ENCODE measurements at places on chromosomes 7 and 10.

DNA sequence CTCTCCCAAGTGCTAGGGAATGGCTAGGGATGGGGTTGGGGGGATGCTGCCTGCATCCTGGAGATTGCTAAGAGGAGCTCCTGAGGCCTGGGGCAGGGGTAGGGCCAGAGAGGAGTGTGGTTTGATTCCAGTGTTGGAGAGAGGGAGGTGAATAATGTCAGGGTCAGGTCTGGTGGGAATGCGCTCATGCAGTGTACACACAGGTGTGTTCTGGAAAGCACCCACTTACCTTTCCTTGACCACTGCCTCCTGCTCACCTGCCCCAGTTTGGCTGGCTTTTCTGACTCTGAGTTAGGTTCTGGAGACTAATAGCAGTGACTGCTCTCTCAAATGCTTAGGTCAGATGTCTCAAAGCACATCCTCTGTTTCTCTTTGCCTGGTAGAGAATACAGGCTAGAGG, 135.4 kb upstream of the BMPER start:
- no peak for DNase-seq

DNA sequence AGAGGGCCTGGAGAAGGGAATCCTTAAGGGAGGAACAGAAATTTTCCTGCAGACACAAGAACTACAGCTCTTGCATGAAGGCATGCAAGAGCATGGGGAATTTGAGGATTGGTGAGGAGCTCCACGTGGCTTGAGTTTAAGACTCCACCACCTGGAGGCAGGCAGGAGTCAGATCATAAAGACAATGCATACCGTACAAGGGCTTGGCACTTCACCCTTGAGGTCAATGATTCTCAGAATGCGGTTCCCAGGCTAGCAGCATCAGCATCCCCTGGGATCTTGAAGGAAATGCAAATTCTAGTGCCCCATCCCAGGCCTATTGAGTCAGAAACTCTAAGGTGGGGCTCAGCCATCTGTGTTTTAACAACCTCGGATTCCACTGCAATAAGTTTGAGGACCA, 143.8 kb downstream of the C7orf25 start:
- DNase-seq = no peak

DNA sequence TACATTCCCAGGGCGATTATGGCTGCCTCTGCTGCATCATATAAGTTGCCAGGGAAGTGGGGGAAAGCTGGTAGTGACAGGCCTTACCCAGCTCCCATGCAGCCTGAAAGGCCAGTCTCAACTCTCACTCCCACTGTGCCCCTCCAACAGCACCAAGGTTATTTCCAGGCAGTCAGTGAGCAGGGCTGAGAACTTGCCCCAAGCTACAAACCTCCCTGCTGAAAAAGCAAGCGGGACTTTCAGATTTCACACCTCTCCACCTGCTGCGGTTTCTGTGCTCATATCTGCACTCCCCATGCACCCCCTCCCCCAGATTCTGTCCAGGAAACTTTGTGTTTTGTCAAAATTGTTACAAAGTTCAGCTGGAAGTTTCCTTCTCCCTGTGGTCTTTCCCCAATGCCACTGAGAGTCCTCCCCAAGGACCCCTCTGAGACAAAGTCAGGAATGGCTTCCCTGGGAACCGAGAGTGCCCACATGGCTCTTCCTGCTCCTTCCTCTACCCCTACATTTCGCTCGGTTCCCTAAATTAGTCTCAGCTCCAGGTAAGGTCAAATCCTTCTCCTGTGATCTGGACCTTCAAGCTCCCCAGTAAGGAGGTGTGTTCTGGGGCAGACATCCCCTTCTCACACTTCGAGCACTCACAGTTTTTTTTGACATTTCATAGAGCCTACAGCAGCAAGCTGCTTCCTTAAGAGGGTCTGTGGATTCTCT, 25.3 kb upstream of the WNT2 start:
- no peak for DNase-seq

DNA sequence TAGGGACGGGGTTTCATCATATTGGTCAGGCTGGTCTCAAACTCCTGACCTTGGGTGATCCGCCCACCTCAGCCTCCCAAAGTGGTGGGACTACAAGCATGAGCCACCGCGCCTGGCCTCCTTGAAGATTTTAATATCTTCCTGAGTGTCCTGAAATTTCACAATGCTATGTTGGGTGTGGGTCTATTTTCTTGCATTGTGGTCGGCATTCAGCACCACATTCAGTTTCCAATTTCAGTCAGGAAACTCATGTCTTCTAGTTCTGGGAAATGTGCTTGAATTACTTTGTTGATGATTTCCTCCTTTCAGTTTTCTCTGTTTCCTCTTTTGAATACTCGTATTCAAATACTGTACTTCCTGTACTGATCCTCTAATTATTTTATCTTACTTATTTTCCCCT, 49.3 kb upstream of the IL6 start:
- DNase-seq = no peak

GRCh38 chr7:91435381-91436059, 171.3 kb downstream of the FZD1 start:
- DNase-seq = no peak

GRCh38 chr7:154096-154799, 38.1 kb upstream of the FAM20C start:
- no peak for DNase-seq

DNA sequence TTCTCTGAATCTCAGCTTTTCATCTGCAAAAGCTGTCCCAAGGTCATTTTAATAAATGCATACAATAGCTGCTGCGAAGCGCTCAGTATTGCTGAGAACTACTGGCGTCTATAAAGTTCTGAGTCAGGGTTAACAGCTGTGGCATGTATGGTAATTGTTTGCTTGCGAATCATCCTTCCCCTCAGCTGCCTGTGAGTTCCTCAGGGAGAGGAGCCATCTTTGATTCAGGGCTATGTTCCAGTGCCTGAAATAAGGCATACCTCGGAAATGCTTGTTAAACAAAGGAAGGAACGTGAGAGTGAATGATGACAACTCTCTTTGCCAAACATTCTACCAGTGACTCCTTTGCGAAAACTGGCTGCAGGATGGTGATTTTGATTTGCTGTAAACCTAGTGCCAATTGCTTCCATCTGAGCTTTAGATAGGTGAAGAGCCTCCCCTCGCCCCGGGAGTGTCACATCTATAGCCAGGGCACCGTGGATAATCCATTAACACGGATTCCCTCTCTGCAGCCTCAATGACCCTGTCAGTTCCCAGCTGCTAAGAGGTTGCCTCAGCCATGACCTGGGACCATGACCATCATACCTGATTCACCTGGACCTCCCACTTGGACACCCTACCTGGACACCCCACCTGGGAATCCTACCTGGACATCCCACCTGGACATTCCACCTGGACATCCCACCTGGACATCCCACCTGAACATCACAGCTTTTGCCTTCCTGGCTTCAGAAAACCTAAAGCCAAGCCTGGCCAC, 39.6 kb downstream of the GPRIN2 start:
- DNase-seq = no peak

DNA sequence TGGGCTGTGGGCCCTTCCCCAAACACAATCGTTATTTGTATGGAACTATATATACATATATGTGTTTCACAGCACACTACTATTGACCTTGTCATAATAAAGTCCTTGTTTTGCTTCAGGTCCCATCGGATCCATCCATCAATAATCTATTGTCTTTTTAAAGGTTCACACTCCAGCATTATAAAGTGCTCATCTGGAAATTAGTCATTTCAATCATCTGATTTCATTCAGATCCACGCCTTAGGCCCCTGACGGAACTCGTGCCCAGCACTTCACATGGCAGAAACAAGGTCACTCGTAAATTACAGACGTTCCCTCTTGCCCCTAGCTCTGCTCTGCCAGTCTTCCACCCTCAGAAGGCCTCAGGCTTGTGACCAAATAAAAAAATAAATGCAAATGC, 133.1 kb upstream of the PPP2R2D start:
- no peak for DNase-seq

Data from NCI-H1436 treated with DMSO at 0.1 percent for 48 hours (cell line).